EL (cell line): ENCODE measurements at places on chromosomes 5 and 9.

DNA sequence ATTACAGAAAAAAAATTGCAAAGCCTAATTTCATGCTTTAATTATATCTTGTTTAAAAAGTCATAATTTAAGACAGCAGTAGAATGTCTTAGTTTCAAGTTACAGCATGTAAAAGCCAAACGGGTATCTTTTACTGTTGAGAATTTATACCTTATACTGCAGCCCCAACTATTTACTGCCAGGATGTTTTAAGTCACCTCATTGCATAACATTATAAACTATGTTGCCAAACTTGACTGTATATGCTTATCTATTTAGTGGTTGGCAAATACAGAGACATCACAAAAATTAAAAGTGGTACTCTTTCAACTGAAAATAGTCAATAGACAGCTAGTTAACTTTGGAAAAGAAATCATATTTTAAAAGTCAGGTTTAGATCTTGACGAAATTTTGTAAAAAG, 119.5 kb downstream of the EDIL3 start:
- DNase-seq: no peak

DNA sequence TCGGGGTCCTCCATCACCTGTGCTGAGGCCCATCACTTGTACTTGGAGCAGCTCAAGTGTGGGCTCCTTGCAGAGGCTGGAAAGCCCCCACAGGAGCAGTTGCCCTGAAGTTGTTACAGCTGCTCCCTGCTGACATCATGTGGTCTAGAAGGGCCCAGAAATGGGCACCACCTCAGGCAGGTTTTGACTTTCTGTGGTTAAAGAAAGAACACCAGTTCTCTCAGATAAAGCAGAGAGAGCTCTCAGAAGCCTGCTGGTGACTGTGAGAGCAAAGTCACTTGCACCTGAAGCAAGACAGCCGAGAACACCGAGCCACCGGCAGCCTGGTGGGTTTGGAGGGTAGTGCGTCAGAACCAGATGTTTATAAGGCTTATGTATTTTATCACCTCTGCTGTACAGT, 70.4 kb downstream of the MVB12B start:
- DNase-seq: no peak

DNA sequence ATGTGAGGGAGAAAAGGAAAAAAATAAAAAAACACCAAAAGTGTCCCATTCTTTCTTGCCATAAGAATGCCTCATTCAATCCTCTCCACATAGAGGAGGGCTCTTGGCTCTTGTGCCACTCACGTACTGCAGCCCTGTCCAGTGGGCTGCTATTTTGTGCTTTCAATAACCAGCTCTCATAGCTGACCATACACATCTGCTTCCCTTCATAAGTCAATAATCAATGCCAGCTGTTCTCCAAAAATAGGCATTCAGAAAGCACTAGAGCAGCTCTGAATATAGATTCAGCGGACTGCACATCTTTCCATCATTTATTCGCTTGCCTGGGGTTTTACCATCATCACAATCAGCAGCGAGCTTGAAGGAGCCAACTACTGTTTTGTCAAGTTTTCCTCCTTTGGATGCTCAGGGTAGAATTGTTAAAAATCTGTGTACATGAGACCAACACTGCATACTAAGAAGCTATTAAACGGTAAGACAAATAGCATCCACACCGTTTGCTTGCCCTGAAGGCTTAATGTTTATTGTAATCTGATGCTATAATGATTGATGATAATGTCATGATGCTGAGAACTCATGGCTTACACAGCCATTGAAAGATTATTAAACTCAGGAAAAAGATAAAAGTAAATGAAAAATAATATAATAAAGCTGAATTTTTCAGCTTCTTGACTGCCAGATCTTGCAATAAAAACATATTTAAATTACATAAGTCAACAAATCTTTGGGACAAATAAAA, 80.0 kb downstream of the OXCT1 start:
- DNase-seq: no peak

- DNase-seq: no peak
These were observed 94.9 kb downstream of the RAD23B start for GRCh38 chr9:107378006-107378405.

DNA sequence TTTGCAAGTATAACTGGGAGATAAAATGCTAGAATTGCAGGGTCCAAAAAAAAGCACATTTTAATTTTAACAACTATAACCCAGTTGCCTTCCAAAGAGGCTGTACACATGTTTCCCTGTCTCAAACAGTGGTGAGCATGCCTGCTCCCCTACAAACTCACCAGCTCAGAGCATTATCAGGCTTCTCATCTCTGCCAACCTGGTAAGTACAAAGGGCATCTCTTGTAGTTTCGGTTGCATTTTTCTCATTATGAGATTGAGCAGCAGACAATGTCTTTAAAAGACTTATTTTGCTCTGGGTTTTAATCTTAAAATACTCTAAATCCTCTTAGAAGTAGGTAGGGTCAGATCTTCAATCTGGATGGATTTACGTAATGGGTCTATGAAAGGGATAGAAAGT, 107.1 kb upstream of the MSX2 start:
- DNase-seq: no peak

- no peak for DNase-seq
These were observed 123.9 kb upstream of the FER start for GRCh38 chr5:108623826-108624225.

- DNase-seq: no peak
These were observed 34.0 kb upstream of the ZSWIM6 start for GRCh38 chr5:61298066-61298465.

DNA sequence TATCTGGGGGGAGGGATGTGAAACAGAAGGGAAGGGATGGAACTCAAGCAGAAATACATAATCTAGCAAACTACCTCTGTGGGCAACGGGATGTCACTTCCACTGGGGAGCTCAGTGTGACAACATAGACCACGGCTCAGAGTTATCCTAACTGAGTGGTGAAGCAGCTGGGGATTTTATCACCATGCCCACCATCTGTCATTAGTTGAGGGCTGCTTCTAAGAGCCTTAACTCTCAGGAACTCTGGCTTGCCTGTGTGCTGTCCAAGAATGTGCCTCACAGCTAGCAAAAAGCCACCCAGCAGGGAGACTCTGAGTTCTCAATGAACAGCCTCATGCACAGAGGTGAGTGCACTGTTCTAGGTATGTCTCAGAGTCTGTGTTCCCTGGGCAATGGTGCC, 90.6 kb upstream of the CXCL14 start:
- DNase-seq: no peak

DNA sequence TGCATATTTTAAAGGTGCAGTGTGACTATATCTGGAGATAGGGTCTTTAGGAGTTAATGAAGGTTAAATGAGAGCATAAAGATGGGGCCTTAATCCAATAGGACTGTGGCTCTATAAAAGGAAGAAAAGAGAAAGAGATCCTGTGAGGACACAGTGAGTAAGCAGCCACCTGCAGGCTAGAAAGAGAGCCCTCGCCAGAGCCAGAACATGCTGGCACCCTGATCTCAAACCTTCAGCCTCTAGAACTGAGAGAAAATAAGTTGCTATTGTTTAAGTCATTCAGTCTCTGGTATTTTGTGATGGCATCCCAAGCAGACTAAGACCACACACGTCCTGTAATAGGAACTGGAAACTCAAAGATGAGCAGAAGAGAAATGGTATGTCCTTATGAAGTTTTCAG, 41.0 kb downstream of the RNF180 start:
- DNase-seq: no peak

- peak; percentile 88 for DNase-seq
These were observed 52.7 kb upstream of the ERCC6L2 start for GRCh38 chr9:95822583-95823431.
